ENCODE measurements at places on chromosomes 13 and 19.

DNA sequence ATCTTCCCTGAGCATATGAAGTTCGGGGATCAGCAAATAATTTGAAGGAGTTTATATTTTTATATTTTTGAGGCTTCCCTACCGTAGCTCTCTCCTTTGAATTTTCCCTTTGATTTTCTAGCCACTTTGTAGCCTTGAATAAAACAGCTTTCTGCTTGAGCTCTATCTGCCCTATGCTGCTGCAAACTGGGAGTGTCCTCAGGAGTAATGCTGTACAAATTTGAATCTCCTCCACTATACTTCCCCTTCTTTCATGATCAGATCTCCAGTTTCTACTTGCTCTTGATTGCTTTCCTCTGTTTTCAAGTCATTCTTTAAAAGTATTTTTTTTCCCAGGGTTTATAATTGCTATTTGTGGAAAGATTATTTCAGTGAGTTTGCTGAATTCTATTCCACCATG is 14.6 kb downstream of the PDS5B start:
- no peak for DNase-seq

- DNase-seq = no peak
Observed at GRCh38 chr19:15468675-15469512, 4.5 kb upstream of the RASAL3 start.

GRCh38 chr19:49999371-50000010 is 25.7 kb downstream of the VRK3 start:
- no peak for DNase-seq

DNA sequence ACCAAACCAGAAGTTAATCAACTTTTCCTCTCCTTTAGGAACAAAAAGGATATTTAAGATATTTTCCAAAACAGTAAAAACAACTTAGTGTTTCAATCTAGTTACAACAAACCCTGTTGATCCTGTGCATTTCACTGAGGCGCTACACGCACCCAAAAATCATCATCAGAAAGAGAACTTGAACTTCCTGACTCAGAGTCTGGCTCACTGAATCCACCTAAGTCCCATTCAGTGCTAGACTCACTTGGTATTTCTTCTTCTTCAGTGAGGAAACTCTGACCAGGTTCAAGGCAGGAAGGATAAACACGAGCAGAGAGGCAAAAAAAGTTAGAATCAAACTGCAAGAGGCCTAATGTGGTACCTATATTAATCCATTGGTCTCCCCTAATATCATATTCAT is 2.2 kb downstream of the KBTBD6 start:
- DNase-seq = no peak

DNA sequence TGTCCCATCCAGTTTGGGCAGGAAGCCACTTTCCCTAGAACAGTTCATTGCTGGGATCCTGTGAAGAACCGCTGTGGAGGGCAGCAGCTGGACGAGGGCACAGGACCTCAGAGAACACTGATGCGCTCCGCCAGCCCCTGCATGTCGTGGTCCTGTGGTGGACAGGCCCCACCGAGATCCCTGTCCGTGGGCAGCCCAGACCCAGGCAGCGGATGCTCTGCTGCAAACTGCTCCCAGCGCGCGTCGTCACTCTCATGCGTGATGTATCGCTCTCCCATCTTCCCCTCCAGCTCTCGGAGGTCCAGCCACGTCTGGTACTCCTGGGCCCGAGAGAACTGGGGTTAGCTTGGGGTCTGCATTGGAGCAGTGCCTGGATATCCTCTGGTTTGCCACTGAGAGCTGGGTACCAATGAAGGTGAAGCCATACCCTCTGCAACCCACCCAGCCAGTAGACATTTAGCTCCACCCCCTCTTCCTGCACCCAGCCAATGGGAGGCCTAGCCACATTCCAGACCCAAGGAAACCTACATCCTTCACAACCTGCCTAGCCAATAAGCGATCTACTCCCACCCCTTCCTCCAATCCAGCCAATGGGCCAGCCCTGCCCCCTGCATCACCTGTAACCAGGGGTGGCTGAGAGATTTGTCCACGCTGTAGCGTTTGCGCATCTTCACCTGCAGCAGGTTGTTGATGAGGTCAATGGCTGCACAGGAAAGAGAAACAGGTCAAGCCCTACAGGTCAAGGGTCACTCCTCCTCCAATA is 13.6 kb upstream of the DACT3 start:
- no peak for DNase-seq

- DNase-seq = no peak
Observed at GRCh38 chr19:34217952-34218817, 36.2 kb upstream of the GARRE1 start.

DNA sequence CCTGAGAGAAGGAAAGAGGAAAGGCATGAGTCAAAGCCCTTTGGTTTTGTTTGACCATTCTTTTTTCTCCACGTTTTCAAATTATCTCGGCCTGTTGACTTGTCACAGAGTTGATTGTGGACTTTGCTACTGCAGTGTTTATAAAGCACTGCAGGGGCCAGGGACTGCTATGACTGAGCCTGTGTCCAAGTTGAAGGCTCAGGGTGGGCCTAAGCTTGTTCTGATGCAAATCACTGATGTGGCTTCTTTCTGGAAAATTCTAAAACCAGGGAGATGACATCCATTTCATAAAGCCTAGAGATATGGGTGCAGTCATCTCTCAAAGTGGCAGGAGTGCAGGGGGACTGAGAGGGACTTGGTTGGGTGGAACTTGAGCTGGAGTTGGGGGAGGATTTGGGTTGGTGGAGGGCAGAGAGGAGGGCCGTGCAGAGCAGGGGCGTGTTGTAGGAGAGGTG is 1.2 kb upstream of the CXCL17 start:
- DNase-seq = no peak

All from stimulated activated CD4-positive, alpha-beta T cell treated with anti-CD3 and anti-CD28 coated beads, Interleukin-1b, Interleukin-23, amount 100 ng/mL, for 1 hour (primary cell).